Caudate nucleus (tissue), 63 donors: ENCODE measurements at places on chromosomes 13 and 19.

DNA sequence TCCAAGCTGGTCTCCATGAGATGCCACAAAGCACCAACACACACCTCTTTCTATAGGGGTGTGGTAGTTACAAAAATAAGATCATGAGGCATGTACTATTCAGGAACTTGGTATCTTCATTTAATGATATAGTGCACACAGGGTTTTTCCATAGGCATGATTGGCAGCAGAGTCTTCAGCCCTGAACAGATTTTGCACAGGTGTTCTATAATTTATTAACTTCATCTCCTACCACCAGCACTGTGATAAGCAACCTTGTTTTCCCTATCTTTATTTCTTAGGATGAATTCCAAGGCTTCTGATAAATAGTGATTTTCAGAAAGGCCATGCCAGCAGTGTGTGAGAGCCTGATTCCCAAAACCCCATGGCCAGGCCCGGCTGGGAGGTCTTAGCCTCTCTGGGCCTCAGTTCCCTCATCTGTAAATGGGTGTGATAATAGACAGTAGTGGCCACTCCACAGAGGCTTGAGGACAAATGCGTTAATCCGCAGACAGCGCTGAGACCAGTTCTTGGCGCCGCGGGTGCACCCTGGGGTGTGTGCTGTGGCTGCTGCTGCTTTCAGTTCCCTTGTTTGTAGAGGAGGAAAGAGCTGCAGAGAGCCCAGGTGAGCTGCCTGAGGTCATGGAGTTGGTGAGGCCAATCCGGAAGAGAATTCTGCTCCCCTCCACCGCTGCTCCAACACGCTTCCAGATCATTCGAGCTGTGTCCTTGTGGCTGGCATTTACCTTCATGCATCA is 33.1 kb downstream of the DHRS12 start:
- no peak for DNase-seq

GRCh38 chr19:33388231-33388724 is 14.8 kb downstream of the CEBPG start:
- DNase-seq, result no peak

DNA sequence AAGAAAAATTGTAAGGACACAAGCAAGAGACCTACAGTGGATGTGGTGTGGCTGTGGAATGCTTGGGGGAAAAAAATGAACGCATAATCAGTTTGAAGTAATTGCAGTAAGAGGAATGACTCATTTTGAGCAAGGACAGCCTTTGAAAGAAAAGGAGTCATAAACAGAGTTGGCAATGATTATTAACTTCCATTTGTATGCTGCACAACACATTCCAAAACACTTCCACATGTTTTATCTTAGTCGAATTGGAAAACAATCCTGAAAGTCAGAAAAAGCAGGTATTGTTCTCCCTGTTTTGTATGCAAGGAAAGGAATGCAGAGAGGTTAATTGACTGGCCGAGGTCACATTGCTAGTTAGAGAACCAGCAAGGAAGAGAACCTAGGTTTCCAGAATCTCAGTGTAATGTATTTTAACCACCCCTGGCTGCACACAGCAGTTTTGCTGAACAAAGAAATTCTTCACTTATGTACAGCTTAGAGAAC is 630.0 kb upstream of the MIR17HG start:
- DNase-seq, result no peak

DNA sequence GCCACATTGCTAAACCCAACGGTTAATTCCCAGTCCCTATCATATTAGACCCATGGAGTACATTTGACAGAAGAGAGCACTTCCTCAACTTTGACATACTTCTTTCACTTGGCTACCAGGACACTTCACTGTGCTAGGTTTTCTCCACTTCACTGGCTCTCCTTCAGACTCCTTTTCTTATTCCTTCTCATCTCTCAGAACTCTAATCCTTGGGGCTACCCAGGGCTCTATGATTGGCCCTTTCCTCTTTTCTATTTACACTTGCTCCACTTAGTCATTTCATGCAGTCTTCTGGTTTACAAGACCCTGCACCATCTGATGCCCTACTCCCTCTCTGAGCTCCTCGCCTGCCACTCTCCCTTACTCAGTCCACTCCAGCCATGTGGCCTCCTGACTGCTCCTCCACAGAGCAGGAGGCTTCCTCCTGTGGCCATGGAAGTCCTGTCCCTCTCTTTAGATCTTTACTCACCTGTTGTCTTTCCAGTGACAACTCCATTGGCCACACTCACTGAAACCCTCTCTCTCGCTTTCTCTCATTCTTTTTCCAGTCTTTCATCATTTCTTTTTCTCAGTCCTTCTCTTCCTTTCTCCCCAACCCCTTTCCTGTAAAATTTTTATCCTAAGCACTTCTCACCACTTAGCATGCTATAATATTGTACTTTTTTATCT is 90.4 kb downstream of the TBC1D4 start:
- DNase-seq, result no peak

DNA sequence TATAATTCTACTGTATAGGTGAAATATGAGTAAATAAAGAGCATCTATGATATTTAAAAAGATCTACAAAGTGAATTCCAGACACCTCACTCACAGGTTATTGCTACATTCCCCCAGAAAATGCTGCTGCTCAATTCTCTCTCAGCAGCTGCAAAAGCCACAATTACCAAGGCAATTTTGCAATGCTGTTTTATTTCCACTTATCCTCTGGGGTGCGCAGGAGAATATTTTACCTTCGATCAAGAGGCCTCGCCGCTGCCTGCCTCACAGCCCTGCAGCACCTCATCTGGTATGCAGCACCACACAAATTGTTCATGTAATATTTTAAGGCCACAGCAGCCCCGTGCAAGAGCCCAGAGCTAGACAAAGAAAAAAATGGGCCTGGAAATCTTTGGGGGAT is 333.2 kb downstream of the DNAJC15 start:
- no peak for DNase-seq

DNA sequence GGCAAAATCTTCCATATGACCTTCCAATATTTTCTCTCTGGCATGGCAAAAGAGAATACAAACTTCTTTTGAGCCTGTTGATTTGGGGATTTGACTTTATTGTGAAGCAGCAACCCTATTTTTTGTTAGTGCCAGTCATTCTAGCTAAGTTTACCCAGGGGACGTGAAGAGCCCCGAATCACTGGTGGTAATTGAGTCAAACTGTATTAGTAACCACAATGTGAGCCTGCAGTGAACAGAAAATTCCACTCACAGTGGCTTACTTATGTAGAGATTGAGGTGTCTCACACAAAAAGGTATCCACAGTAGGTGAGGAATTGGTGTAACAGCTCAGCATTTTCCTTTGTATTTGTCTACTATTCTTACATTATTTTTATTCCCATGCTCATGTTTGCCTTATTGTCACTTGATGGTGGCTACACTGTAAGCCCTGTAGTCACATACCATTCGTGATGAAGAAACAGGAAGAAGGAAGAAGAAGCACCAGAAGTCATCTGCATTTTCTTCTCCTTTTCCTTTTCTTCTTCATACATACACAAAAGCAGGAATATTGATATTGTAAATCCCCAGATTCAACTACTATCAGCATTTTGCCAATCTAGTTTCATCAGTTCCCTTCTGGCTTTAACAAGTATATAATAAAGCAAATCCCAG is 33.3 kb upstream of the MYCBP2 start:
- DNase-seq, result no peak

GRCh38 chr13:33004511-33004910 is 11.7 kb upstream of the KL start:
- no peak for DNase-seq

- no peak for DNase-seq
Measured at GRCh38 chr13:77079902-77080413, 53.0 kb upstream of the FBXL3 start.

GRCh38 chr13:73133531-73133930 is 74.7 kb downstream of the KLF5 start:
- no peak for DNase-seq

GRCh38 chr13:24888291-24888931 is 124.4 kb downstream of the RNF17 start:
- no peak for DNase-seq

GRCh38 chr13:111662451-111662850 is 342.0 kb downstream of the TEX29 start:
- no peak for DNase-seq

GRCh38 chr13:44523146-44524015 is 52.7 kb downstream of the TSC22D1 start:
- DNase-seq, result no peak

GRCh38 chr13:25707726-25708125 is 336.0 kb downstream of the ATP8A2 start:
- no peak for DNase-seq

DNA sequence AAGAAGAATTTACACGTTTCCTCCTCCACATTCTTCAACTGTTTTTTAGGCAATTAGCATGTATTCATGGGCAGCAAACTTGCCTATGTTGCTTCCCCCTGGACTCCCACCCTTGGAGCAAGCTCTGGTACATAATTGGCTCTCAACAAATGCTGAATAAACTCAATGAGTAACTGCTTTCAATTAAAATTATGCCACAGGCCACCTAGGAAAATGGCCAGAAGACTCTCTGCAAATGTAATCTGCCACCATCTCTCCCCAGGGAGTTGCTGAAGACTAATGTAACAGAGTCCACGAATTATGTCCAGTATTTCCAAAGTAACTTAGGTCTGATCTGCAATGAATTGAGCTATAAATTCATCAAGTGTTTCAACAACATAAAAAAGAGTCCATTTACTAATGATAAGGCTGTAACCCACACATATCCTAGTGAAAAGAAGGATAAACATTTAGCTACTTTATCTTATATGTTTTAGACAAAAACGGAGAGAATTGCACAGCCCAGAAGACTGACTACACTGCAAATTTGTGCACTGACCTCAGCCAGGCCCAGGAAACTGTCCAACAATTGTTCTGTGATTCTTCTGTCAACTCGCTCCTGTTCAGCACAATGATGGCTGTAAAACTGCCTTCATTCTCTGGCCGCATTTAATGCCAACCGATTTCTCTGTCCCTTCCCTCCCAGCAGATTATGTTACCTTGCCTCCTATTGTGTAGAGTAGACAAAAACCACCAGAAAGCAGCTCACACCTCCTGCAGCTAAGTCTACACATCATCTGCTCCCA is 808.6 kb upstream of the ARGLU1 start:
- DNase-seq, result no peak

DNA sequence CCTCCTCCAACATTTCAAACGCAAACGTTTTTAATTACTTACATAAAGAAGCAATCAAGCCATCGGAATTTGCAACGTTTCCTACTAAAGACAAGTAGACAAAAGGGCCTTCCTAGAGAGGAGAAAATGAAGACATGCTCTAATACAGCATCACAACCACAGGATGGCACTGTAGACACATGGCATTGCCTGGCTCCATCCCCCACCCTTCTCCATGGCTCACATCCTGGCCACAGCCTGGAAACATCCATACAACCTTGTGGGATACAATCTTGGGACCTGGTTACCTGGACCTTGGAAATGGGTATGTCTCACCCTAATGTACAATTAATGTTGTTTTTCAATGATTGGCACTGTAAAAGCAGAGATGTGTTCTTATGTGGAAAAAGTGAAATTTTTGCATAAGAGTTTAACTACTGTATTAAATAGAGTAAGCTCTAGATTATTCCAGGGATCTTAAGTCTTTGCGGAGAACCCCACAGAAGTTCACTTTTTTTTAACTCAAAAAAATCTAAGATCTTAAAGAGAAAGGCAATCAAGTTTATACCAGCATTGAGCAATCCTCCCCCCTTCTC is 21.5 kb downstream of the EBPL start:
- peak; percentile 23 for DNase-seq

DNA sequence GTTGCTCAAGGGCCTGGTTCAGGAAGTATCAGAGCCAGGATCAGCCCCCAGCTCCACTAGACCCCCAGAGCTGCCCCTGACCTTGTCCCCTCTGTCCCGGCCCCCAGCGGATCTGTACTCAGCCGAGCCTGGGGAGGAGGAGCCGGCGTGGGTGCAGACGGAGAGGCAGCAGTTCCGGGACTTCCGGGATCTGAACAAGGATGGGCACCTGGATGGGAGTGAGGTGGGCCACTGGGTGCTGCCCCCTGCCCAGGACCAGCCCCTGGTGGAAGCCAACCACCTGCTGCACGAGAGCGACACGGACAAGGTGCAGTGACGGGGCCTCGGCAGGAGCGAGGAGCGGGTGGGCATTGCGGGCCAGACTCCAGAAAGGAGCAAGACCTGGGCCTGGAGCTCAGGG is 14.6 kb downstream of the RCN3 start:
- no peak for DNase-seq

- peak; percentile 59 for DNase-seq
Measured at GRCh38 chr19:46990991-46991676, 28.5 kb upstream of the NPAS1 start.

DNA sequence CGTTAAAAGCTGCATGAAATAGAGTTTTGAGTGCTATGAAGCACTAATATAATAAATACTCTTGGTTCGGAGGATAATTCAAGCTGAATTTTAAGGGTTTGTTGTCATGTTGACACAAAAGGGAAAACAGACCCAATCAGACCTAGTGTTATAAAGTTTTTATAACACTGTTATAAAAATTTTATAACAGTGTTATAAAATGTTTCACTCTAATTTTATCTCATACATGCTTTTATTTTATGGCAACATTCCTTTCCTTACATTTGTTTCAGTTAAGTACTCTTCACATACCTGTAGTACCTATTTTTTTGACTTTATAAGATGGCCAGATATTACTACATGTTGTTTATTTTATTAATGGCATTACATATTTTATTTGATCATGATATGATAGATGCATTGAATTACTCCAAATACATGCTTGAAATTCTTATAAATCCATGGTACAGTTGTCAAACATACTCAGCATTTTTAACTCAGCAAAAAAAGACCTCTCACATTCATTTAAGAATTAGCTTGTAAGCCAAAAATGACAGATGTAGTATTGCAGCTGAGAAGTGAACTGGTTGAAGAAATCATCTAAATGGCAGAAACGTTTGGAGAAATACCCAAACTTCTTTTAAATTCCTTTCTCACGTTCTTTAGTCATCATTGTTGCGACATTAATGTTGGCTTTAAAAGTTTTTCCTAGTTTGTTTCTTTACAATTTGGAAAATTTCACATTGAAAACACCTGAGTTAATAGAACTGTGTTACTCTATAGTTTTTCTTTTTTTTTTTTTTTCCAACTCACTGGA is 104.5 kb downstream of the PIBF1 start:
- no peak for DNase-seq

- no peak for DNase-seq
Measured at GRCh38 chr13:36758345-36758744, 60.7 kb upstream of the RFXAP start.

GRCh38 chr19:38656171-38656981 is 8.9 kb downstream of the ACTN4 start:
- no peak for DNase-seq

- DNase-seq, result no peak
Measured at GRCh38 chr13:113669231-113669754, 2.3 kb downstream of the GRK1 start.

DNA sequence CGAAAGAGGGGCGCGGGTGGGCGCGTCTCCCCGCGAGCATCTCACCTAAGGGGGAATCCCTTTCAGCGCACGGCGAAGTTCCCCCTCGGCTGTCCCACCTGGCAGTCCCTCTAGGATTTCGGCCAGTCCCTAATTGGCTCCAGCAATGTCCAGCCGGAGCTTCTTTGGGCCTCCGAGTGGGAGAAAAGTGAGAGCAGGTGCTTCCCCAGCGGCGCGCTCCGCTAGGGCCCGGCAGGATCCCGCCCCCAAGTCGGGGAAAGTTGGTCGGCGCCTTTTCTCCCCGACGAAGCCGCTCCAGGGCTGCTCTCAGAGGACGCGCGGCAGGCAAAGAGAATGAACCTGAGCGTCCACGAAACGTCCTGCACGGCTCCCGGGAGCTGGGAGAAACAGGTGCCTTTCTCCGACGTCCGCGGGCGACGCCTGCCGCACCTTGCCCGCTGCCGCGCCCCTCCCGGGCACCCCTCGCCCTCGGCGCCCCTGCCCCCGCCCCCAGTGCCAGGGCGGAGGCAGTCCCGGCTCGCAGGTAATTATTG is 366 bp upstream of the KL start:
- no peak for DNase-seq
